ENCODE measurements at places on chromosomes 5 and 9.

- DNase-seq: no peak
Measured at GRCh38 chr5:100832252-100833230, 70.5 kb downstream of the ST8SIA4 start.

DNA sequence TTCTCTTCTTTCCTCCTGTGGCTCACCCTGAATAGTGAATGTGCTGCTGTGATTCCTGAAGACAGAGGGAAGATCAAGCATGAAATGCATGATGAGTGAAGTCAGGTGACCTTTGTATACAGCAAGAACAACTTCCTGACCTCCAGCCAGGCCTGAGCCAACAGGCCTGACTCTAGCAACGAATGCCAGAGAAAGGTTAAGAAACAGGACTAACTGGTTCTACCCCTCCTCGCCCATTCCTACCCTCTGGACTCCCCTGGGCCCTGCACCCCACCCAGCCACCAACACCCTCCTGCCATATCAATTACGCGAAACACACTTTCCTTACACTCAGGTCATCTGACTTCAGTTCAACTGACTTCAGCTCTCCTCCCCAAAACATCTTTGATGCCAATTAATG is 4.9 kb downstream of the SUSD1 start:
- DNase-seq: no peak

- DNase-seq: no peak
Measured at GRCh38 chr9:131605770-131606590, 60.7 kb downstream of the PRRT1B start.

DNA sequence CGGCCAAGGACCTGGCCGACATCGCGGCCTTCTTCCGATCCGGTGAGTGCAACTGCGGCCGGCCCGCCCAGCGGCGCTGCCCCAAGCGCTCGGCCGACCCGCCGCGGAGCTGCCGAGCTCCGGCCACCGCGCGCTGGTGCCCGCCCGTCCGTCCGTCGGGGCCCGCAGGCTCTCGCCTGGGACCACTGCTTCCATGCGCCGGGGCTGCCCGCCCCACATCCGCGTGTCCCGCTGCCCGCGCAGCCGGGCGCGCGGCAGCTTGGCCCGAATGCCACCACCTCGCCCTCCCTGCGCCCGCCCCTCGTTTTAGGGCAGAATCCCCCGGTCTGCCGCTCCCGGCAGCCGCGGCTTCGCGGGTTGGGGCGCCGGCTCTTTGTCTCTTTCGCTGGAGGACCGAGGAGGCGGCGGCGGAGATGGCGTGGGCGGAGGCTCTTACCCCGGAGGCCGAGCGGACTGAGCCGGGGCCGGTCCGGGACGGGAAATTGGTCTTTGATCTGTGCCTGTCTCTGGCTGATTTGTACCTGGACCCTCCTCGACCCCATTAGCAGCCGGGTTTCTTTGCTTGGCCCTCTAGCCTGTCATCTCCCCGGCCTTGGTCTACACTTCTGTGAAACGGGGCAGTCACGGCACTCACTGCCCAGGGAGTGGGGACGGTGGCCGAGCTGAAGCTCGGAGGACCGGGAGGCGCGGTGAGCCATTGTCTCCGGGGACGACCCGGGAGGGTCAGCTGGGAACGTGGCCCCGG is 871 bp downstream of the TRIO start:
- DNase-seq: no peak

- no peak for DNase-seq
Measured at GRCh38 chr9:97900738-97901565, 21.3 kb downstream of the TRMO start.

All from stimulated activated CD8-positive, alpha-beta memory T cell treated with anti-CD3 and anti-CD28 coated beads, Interleukin-2, amount 100 ng/mL, for 1 hour (primary cell).